ENCODE measurements at places on chromosomes 11 and 22.

DNA sequence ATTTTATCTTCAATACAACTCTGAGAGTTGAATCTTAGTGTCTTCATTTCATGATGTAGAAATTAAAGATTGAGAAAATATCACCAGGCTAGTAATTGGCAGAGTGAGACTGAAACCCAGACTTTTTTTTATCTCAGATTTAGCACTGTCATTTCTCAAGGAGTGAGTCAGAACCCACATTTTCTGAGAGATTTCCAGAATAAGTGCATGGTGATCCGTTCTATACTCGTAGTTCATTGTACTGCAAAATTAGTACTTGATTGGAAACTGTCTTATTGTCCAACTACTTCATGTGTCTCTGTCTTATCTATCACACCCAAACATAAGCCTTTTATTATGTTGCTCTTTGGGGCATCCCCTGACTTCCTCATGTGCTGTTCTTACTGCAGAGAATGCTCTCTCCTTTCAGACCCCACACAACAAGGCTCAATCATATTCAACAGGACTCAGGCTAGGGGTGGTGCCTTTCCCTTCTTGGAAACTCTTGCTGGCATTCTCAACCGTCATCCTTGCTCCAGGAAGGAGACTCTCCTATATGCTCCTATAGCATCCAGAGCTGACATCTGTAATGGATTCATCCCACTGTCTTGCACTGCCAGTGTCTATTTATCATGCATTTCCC is 76.7 kb upstream of the BLID start:
- DNase-seq: no peak

DNA sequence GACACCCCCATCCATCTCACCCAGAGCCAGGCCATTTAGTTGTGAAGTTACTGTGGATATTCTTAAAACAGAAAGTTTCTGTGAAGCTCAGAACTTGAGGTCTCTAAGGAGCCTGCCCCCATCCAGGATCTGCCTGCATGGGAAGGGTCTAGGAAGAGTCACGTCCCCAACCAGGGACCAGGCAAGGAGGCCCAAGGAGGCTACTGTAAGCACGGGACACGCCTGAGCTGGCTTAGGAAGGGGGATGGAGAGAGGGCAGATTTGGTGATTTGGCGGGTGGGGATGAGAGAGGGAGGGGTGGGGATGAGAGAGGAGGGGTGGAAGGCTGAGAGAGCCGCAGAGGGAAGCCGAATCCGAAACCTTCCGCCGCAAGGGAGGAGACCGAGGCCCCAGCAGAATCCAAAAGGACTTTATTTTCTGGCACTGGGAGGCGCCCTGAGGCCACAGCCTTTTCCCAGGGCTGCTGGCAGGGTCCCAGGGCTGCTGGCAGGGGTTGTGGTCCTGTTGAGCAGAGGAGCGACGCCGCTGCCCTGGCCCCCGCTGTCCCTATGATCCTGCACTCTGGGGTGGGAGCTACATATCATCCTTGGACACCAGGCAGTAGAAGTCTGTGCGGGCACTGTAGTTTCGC is 9.4 kb downstream of the SIGIRR start:
- no peak for DNase-seq

DNA sequence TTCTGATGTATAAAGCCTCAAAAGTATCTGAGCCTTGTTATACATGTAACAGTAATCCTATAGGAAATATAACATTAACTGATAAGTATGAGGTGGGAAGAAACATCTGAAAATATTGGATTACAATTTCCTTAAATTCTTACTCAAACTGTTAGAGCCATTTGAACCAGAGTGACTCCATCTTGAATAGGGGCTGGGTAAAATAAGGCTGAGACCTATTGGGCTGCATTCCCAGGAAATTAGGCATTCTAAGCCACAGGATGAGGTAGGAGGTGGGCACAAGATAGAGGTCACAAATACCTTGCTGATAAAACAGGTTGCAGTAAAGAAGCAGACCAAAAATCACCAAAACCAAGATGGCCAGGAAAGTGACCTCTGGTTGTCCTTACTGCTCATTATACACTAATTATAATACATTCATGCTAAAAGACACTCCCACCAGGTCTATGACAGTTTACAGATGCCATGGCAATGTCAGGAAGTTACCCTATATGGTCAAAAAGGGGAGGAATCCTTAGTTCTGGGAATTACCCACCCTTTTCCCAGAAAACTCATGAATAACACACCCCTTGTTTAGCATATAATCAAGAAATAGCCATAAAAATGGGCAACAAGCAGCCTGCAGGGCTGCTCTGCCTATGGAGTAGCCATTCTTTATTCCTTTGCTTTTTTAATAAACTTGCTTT is 114.9 kb downstream of the PGR start:
- no peak for DNase-seq

- no peak for DNase-seq
Measured at GRCh38 chr11:60500276-60500910, 7.8 kb downstream of the MS4A12 start.

DNA sequence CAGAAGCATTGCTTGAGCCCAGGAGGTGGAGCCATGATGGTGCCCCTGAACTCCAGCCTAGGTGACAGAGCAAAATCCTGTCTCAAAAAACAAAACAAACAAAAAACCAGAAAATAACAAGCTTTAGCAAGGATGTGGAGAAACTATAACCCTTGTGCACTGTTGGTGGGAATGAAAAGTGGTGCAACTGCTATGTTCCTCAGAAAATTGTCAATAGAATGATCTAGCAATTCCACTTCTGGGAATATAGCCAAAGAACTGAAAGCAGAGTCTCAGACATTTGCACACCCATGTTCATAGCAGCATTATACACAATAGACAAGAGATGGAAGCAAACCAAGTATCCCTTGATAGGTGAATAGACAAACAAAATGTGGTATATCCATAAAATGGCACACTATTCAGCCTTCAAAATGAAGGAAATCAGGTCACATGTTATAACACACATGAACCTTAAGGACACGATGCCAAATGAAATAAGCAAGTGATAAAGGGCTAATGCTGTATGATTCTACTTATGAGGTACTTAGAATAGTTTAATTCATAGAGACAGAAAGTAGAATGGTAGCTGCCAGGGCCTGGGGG is 15.9 kb downstream of the KLHL22 start:
- DNase-seq: no peak

- DNase-seq: no peak
Measured at GRCh38 chr22:20956258-20957101, 10.6 kb upstream of the AIFM3 start.

DNA sequence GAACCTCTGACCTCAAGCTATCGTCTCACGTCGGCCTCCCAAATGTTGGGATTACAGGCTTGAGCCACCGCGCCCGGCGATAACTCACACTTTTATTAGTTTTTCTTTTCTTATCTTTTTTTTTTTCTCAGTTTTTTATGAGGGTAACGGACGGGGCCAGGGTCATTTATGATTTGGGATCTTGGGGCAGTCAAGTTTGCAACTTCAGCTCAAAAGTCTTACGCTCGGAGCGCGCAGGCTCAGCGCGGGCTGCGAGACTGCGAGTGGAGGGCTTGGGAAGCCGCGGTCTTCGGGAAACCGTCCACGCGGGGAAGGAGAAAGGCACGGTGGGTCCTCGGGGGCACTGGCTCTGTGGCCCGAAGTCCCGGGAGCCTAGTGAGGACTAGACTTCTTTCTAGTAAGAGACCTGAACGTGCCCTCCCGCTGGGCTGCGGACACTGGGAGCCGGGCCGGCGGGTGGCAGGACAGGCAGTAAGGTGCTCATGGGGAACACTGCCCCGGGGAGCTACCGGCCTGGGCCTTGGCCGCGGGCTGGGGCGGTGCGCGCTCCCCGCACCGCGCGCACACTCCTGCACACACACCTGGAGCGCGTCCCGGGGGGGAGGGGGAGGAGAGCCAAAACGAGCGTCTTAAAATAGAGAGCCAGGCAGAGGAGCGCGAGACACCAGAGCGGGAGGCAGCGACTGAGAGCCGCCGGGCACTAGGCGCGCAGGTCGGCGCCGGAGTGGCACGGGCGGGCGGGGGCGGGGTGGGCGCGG is 476 bp upstream of the BARX2 start:
- DNase-seq: peak; percentile 49

GRCh38 chr11:2297623-2298030 is 4.1 kb downstream of the C11orf21 start:
- no peak for DNase-seq

- no peak for DNase-seq
Measured at GRCh38 chr11:44799012-44799411, 72.2 kb downstream of the TSPAN18 start.

DNA sequence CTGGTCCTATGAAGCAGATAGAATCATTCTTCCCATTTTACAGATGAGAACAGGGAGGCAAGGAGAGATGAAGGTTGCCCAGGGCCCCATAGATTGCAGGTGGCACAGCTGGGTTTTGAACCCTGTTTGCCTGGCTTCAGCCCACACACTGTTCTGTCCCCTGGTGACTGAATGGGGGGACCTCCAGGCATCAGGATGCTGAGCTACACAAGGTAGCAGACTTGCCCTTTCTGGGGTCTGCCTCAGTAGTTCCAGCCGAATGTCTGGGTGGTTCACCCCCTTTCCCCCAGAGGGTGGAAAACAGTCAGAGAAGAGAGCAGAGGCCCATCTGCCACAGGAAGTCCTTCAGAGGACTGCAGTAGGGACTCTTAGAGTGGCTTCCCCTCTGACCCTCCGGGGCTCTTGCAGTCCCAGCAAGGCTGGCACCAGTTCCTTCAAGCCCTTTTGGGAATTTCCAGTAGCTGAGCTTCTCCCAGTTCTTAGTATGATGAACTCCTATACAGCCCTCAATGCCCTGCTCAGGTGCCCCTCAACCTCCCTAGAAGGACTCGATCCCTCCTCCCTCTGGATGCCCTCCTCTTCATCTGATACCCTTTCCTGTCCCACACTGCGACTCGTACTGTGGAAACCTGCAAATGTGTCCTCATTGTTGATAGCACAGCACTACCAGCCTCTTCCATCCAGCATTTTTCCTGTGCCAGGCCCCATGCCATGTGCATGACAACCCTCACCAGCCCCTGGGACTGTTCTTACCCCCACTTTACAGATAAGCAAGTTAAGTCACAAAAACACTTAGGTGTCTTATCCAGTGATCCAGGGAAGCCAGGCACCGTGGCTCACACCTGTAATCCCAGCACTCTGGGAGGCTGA is 82.8 kb downstream of the IGLL1 start:
- no peak for DNase-seq

DNA sequence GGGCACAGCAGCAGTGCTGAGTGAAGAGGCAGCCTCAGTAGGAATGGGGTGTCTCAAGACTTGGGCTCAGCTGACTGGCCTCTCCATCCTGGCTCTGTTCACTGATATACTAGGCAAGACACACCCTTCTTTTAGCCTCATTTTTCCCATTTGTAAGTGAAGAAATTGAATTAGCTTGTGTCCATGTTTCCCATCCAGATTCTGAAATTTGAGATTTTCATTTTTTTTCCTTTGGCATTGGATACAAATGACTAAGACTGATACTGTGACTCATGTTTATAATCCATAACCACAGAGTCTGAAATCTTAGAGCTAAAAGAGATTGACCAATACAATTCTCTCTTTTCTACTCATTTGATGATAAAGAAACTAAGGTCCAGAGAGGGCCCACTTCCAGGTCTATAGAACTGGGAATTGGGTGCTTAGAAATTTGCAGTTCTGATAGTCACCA is 110.9 kb downstream of the KCNC1 start:
- no peak for DNase-seq

DNA sequence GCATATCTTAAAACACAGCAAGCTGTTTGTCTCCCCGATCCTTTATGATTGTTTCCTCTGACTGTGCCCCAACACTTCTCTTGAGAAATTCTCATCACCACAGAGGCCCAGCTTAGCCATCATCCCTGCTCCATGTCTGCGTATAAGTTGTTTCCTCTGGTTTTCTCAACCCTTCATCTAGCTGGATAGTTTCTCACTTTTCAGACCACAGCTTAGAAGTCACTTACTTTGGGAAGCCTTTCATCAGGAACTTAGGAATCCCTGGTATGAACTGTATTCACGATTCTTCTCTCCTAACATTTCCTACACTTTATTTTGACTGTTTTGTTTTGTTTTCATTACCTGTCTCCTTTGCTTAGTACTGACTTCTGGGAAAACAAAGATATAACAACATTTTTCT is 295.2 kb downstream of the GUCY1A2 start:
- no peak for DNase-seq

DNA sequence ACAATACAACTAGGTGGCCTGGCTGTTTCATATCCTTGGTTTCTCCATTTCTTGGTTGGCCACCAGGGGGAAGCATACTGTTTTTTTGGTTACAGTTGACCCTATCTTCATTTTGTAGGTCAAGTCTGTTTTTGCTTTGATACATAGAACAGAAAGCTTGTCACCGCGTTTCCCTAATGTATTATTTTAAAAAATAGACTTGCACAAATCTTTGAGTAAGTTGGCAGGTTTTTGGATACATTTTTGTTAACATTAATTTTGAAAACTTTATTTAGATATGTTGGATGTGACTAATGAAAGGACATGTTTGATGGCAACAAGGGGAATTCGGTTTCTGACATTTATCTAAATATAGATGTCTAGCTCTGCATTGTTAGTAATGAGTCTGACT is 3.0 kb downstream of the NCR3LG1 start:
- DNase-seq: peak; percentile 62

GRCh38 chr22:47296405-47297260 is 534.2 kb downstream of the TBC1D22A start:
- DNase-seq: no peak

GRCh38 chr11:65524741-65525545 is at the start of gene SCYL1:
SCYL1 (plus strand) TSS chr11:65525083; CDS start chr11:65525154, 71 bp downstream.
- peak; percentile 95 for DNase-seq

GRCh38 chr22:29701155-29701999 is 18.4 kb upstream of the CABP7 start:
- peak; percentile 54 for DNase-seq

- no peak for DNase-seq
Measured at GRCh38 chr11:87263979-87264378, 226.2 kb downstream of the TMEM135 start.

- no peak for DNase-seq
Measured at GRCh38 chr11:12009617-12010321, 1.3 kb upstream of the DKK3 start.

GRCh38 chr22:44575381-44576268 is 77.6 kb upstream of the RTL6 start:
- no peak for DNase-seq

- no peak for DNase-seq
Measured at GRCh38 chr22:22210889-22211833, 33.4 kb upstream of the VPREB1 start.

- no peak for DNase-seq
Measured at GRCh38 chr11:132046288-132046865, 676.0 kb downstream of the NTM start.

- no peak for DNase-seq
Measured at GRCh38 chr11:4695442-4695841, 2.2 kb downstream of the OR51E2 start.

GRCh38 chr11:704228-704674 is 1.8 kb upstream of the EPS8L2 start:
- no peak for DNase-seq

DNA sequence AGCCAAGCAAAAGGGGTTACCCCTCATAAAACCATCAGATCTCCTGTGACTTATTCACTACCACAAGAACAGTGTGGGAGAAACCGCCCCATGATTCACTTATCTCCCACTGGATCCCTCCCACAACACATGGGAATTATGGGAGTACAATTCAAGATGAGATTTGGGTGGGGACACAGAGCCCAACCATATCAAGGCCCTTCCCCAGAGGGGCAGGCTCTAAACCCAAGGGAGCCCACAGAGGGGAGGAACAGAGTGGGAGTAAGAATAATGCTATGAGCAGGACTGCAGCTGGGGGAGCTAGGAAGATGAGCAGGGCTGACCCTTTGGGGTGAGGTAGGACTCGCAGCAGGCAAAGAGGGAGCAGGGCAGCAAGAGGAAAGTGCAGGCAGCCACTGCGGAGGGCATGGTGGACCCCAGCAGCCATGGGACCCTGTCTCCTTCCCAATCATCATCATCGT is 59.3 kb downstream of the CD82 start:
- no peak for DNase-seq

- DNase-seq: no peak
Measured at GRCh38 chr11:131723088-131723487, 352.7 kb downstream of the NTM start.
